ENCODE measurements at places on chromosomes 7 and 10.

GRCh38 chr7:119606297-119606696 lies 666.7 kb upstream of the KCND2 start:
- DNase-seq = no peak

- no peak for DNase-seq
Observed at GRCh38 chr10:48695636-48696534, 11.2 kb downstream of the WDFY4 start.

- no peak for DNase-seq
Observed at GRCh38 chr10:4635388-4635787, 190.6 kb upstream of the AKR1E2 start.

DNA sequence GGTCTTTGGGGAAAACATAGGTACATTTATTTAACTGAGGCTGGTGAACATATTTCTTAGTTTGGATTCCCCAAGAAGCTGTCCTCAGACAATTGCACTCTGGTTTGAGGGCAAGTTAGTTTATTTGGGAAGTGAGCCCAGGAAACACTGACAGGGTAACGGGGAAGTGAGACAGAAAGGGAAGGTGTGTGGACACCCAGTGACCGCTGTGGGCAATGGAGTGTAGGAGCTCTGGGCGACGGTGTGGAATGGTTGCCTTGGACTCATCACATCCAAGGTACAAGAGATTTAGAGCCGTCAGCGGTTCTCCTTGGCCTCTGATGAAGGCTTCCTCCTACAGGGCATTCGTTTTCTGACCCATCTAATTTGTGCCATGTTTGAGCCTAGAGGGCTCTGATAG lies 7.1 kb downstream of the MRC1 start:
- DNase-seq = no peak

Data from HT1080 (cell line).